GM12864 (cell line): ENCODE measurements at places on chromosomes 5 and 9.

DNA sequence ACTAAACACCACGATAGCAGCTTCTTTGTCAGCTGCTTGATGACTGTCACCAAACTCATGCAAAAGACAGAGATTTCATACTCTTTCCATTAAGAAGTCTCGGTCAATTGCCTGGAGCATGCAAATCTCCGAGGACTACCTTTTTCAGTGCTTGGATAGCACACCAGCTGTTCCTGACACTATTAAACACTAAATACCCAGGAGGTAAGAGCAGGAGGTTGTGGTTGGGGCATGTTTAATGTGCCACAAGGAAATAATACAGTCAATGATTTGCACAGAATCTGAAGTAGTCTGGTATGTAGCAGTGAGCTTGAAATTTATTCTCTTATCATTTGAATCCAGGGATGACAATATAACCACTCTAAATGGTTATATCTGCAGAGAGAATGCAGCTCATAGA lies 996.2 kb downstream of the CDH12 start:
- DNase-seq: no peak

DNA sequence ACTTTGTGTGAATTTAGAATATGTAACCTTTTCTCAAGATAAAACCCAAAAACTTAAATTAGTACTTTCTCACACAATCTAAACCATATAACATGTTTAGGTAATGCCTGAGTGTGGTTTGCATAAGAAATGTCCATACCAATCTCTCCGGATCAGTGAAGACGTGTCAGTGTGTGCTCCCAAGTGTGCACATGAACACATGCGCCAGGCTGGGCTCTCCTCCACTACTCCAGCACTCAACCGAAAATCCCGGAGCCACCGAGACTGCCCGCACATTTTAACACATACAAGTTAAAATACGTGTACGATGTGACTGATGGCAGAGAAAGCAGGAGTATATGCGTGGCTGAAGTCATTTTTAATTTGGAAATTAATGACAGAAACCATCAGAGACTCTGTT lies 658.4 kb downstream of the EFNA5 start:
- no peak for DNase-seq

GRCh38 chr9:3848445-3849114 lies 322.8 kb upstream of the RFX3 start:
- no peak for DNase-seq

DNA sequence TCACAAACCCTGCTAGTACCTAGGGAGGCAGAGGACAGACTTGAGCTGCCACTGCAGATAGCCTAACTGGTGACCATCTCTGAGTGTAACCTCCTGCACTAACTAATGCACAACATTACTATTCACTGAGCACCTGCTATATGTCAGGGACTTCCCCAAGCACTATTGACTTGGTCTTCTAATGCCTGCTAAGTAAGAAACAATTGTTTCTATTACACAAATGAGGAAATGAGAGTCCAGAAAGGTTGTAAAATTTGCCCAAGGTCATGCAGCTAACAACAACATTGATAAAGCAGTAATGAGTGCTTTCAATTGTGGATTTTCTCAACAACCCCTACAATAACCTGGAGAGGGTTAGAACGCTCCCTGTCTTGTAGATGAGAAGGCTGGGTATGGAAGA lies 183.7 kb downstream of the ZNF462 start:
- peak; percentile 12 for DNase-seq

DNA sequence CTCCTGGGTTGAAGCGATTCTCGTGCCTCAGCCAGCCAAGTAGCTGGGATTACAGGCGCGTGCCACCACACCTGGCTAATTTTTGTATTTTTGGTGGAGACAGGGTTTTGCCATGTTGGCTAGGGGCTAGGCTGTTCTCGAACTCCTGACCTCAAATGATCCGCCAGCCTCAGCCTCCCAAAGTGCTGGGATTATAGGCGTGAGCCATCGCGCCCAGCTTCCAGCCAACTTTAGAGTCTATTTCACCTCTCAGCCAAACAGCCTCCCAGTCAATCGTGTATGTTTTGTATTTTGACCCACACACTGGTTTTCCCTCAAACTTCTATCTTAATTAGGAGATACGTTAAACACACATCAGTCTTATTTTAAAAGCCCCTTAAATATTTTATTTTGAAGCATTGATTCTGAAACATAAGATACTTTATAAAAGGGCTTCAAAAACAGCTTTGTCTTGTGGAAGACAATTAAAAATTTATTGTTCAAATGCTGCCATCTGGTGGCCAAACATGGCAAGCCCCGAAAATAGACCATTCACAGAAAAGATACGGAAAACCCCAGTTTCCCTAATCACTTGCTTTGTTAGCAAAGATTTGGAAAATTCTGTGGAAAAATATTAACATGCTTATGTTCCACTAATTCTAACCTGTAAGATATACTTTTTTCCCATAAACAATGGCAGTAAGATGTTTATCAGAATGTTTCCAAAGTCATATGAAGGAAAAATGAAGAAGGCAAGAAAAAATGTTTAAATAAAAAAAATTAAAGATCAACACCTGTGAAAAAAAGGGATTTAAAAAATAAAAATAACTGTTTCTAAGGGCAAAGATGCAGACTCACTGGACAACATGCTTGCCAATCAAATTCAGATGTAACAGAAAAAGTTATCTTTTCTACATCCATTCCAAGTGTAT lies 33.1 kb downstream of the APTX start:
- no peak for DNase-seq

DNA sequence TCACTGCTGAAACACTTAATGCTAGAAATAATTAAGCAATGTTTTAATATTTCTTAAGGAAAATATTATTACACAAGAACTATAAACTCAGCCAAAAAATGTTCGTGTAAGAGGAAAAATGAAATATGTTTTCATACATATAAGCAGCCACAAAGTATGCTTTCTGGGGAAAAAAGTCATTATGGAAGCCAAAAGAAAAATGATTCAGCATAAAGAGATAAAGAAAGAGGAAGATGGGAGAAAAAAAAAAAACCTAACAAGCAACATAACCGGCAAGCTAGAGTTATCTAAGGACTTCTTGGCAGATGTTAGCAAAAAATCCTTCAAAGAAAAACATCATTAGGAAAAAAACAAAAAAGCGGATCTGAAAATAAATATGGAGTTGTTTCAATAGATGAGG lies 179.1 kb downstream of the MUSK start:
- DNase-seq: no peak

DNA sequence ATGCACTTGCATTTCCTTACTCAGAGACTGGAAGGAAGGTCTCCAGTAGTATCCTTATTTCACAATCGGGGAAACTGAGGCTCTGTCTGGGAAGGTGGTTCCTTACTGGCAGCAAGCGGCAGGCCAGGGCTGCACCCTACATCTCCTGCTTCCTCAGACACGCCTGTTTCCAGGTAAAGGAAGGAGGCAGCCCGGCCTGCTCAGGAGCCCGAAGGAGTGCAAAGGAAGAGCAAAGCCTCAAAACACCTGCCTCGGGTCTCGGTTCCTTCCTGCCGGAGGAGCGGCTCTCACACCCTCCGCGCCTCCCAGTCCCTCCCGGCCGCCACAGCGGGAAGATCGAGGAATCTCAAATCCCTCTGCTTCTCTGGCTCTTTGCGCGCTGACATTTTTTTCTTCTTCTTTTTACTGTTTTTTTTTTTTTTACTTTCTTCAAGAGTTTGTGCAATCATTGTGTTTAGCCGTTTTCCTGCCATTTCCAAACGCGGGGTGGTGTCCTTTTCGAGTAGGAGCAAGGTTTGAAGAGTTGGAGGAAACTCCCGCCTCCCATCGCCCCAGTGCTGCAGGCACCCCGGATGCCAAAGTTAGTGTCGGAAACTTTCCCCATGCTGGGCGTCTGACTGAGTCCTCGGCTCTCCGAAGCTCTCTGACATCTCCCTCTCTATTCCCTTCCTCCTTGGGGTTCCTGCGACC lies 1.0 kb downstream of the GGTA1 start:
- no peak for DNase-seq

- no peak for DNase-seq
Observed at GRCh38 chr9:71582347-71582746, 186.0 kb downstream of the CEMIP2 start.
